ENCODE measurements at places on chromosomes 3 and 15.
A peak's percentile ranks its signal among the peaks of the same experiment; 100 is the strongest.

DNA sequence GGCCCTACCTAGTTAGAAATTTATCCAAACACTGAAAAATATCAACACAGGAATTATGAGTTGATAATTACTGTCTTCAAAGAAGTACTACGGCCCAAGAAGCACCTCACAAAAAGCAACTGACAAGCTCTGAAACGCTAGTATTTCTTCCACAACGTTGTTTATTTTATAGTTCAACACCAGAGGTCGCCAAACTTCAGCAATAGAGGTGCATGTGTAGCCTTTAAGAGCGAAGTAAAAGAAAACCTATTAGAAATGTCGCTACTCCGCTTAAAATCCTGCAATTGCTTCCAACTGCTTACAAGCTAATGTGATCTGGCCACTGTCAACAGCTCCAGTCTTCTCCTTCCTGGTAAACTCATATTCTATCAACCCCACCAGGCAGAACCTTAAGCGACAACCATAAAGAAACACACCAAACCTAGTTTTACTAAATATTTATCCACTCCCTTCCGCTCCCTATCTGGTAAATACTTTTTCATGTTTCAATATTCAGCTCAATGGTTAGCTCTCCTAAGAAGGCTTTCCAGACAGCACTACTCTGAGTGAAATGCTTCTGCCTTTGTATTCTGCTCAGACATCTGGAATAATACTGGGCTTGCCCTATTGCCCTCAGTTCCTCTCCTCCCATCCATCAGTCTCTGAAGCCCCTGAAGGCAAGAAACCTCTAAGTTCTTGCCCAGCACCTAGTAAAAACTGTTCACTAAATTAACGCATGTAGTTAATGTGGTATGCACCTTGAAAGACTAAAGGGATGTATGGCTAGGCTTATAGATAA lies 110.2 kb downstream of the NR1I2 start:
- peak; percentile 30 for DNase-seq

GRCh38 chr3:47411696-47412452 lies 31.1 kb downstream of the PTPN23 start:
- no peak for DNase-seq

DNA sequence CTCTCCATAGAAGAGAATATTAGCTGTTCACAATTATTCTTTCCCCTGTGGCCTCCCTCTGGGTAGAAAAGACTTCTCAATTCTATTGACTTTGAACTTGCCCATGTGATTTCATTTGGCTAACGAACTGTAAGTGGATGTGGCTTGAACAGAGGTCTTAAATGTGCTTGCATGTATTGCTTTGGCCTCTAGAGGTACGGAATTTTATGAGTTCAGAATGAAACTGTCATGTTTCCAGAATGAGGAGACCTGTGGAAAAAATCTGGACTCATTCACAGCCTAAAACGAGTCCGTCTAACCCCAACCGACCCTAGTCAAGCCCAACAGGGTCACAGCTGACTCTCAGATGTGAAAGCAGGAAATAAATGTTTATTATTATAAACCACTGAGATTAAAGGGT lies 596.7 kb upstream of the UBE2E2 start:
- no peak for DNase-seq

DNA sequence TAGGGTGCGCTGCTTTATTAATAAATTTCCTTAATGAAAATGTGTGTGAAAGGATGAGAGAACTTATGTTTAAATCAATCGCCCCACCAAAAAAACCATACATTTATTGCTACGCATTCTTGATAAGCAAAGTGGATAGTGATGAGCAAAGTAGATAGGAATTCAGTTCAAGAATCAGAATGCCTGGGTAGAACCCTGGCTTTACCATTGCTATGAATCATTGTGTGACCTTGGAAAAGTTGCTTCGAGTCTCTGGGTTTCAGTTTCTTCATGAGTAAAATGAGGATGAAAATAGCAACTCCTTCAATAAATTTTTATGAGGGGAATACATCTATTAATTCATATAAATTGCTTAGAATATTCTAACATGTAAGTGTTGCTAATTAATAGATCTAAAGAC lies 2.6 kb upstream of the ALCAM start:
- DNase-seq = no peak

GRCh38 chr3:117409256-117409655 lies 699.7 kb downstream of the TUSC7 start:
- DNase-seq = no peak

GRCh38 chr15:25372298-25372697 lies 66.5 kb downstream of the UBE3A start:
- no peak for DNase-seq

DNA sequence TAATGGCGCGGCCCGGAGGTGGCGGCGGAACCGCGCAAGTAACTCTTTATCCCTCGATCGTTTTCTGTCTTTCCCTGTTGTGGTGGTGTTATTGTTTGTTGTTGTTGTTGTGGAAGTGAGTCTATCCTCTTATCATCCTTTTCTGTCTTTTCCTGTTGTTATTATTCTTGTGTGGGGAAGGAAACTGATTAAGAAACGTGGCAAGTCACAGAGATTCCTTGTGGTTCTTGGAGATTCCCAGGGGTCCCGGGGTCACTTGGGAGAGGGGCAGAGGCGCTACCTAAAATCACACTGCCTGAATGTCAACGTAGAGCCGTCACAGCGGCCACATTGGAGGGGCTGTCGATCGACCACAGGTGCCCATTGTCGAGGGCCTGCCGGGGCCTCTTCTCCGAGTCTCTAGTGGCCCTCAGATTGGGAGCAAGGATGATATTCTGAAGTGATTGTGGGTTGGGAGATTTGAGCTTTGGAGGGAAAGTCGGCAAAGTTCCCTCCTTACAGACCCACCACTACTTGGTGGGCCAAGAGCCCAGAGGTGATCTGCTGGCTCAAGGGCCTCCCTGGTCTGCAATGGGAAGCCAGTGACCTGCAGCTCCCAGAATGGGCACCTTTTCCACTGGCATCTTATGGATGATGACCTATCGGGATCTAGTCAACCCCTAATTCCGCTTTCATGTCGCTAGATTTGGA lies 790 bp downstream of the PARP14 start:
- no peak for DNase-seq

DNA sequence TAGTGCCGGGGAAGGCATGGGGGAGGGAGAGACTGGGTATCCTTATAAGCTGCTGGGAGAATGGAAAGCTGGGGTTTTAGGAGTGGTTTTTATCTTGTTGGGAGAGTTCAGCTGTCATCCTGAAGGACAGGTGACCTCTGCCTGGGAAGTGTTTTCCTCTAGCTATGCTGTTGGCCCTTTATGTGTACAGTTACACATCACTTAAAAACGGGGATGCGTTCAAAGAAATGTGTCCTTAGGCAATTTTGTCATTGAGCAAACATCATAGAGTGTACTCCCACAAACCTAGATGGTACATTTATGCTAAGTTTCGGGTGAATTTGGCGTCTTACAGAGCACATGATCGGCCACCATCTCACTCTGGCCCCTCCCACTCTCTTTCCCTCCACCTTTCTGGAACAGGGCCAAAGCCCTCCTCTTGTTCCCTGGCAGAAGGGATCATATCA lies 164.3 kb upstream of the NUDT16 start:
- no peak for DNase-seq

DNA sequence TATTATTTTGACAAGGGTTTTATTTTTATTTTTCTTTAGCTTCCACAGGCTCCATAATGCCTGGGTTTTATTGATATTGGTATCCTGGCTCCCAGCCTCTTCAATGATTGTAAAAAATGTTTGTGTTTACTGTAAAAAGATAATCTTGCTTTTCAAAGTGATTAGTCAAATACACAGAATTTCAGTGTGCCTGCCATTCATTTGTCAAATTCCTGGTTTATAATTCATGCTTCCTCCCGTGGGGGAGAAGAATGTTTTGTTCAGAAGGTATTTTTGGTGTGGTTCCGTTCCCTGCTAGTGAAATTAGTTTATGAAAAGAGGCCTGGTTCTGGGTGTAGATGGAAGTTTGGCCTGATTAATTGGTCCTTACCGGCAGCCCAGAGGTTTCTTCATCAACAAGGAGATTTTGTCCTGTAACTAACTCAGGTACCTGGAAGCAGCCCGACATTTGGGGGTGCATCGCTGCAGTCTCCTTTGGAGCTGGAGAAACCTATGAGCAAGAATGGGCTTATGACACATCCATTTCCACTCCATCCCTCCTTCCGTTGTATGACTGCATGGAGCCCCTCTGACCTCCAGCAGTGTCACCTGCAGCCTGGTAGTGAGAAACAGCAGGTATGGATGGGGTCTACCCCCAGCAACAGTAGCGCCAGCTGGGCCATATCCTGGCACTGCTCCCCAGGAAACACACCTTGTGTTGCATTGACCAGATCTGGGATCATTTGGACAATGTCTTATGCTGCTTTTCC lies 101.5 kb downstream of the PGPEP1L start:
- DNase-seq = no peak

- DNase-seq = no peak
Observed at GRCh38 chr15:36301947-36302346, 277.5 kb upstream of the CDIN1 start.

DNA sequence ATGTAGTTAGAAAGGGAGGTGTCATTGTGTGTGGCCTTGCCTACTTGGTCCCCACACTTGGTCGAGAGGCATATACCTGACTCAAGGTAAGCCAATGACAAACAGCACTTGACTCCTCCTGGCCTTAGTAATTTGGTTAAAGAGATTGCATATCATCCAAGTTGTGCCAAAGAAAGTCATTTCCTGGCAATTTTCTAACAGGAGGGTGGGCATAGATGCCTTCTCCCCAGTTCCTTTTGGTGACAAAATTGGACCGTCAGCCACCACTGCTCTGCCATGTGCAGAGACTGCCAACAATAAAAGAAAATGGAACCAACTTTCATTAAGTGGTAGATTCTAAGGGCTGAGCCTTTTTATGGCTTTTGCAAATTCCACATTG lies 7.9 kb upstream of the LEKR1 start:
- DNase-seq = no peak
